ENCODE measurements at places on chromosomes 5 and 9. TPM values are rescaled to one million over a fixed set of nuclear protein-coding genes. Genes with fewer than 3 reads are reported as not detected.

The CXXC5 gene
- 77.5 TPM for total RNA-seq

The LCN2 gene
- total RNA-seq, result 3.0 TPM

The TAF11L10 gene
- not detected for total RNA-seq

The CDH9 gene
- 0.21 TPM for total RNA-seq

GRCh38 chr5:1959231-1959630 lies 76.5 kb upstream of the IRX4 start:
- DNase-seq, result no peak

The LMBRD2 gene
- 5.6 TPM for total RNA-seq

DNA sequence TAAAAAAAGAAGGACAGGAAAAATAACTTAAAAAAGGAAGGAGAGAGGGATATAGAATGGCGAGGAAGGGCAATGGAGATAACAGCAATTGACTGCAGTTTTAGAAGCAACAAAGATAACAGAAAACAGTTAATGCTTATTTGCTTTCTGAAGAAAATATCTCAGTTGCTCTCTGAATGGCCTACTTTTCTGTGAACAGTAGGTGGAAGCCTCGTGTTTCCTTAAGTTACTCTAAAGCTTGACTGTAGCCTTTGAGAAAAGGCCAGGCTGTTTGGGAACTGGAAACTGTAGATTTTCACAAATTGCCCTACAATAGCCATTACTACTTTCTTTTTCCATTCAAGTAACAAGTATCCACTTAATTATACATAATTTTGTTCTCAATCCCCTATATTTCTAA lies 404.5 kb downstream of the YTHDC2 start:
- DNase-seq, result no peak

DNA sequence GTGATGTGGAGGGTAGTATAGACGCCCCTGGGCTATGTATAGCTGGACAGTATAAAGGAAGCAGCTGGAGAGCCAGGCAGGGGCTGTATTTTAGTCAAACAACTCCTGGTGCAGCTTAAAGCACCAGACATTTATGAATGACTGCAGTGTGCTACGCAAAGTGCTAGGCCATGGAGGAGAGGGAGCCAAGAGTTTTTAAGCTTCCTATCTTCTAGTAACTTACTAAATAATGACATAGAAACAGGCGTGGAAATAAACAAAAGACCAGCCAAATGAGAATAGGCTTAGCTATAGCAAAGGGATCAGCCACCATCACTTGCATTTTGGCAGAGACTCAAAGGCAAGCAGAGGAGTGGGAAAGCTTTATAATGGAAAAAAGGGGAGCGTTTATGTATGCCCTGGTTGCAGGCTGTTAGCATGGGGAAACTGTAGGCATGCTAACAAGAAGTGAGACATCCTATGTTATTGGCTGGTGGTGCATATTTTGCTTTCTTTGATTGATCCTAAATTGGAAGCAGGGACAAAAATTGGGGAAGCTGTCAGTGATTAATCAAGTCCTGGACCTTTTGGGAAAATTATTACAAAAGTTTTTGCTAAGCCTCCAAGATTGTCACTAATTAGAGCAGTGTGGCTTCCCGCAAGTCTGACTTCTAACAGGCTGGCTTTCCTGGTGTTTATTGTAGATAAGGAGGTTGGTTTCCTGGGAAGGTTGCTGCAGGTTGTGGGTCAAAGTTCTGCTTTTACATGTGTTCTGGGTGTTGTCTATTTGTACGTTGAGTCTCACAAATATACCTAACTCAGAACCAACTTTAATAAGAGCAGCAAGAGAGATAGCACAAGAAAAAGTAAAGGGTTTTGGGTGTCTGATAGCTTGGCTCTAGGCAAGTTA lies 46.6 kb downstream of the RAB3C start:
- no peak for DNase-seq

GRCh38 chr9:87855061-87855460 lies 27.6 kb upstream of the SPATA31E1 start:
- DNase-seq, result no peak

The ZNF883 gene
- total RNA-seq, result 22.0 TPM

DNA sequence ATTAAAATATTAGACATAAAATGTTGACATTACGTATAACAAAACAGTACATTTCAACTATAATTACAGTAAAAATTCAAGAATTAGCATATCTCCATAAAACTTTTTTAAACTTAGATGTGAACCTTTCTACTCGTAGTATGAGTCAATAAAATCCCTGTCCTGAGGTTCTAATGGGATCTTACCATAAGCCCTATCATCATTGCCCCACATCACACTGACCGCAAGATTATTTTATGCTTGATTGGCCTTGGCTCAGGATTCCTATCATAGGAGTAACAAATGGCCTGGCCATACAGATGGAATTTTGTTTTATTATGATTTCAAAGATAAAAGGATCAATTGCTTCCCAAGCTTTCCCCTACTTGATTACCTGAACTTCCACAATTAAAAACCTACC lies 238.3 kb downstream of the MEF2C start:
- no peak for DNase-seq

The FBP2 gene
- total RNA-seq, result not detected

The PCDHGB1 gene
- total RNA-seq, result 5.6 TPM

The FGF1 gene
- total RNA-seq, result not detected

The NR2F1 gene
- total RNA-seq, result 0.34 TPM

DNA sequence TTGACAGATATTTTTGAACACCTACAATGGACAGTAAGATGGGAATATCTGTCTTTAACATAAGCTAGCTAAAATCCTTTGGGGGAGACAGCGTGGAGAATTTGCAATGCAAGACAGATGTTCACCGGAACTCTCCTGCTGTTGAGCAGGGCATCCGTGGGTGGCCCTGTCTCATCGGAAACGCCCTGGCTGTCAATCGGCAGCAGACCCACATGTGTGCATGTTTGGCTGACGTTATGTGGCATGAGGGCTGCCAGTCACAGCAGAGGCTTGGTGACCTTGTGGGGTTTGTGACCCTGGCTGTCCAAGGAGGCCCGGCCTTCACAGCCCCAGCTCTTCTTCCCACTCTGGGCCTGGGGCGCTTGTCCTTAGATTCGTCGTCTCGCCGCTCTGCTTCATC lies 129.7 kb upstream of the OTULINL start:
- no peak for DNase-seq

- DNase-seq, result no peak
Observed at GRCh38 chr5:14292766-14293658, 149.9 kb downstream of the TRIO start.

- no peak for DNase-seq
Observed at GRCh38 chr9:28774433-28775235, 1201.4 kb upstream of the C9orf72 start.

- DNase-seq, result no peak
Observed at GRCh38 chr5:56077796-56078233, 83.1 kb upstream of the IL6ST start.

Measured in WTC11 (cell line).